ENCODE measurements at places on chromosomes 1 and 21.

DNA sequence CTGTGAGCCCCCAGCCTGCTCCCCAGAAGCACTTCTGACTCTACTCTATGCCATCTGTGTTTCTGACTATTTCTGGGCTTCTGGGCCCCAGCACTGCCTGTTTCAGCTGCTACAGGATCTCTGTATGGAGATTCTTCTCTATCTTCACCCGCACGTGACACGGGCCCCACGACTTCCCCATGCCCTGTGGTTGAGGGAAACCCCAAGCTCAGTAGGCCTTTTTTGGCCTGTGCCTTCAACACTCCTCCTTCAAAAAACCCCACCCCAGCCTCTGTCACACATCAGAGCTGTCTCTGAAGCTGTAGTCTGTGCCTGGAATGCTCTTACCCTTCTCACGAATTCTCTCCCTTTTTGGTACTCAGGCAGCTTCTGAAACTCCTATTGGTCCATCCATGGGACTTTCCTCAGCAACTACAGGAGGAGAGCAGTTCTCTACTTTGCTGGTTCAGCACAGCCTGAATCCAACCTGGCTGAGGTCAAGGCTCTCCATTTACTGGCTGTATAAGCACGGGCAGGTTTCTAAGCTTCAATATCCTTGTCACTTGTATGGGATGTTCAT, 2.0 kb upstream of the NID1 start:
- peaks cover 20% of the 10 kb centered on the region for H3K27me3 ChIP-seq
- no peak overlapping the region for H3K27ac ChIP-seq

- no peak for DNase-seq
- no peaks in the 10 kb centered on the region for H3K36me3 ChIP-seq
- no peak overlapping the region for H3K4me3 ChIP-seq
- H3K27ac ChIP-seq = no peak overlapping the region
Measured at GRCh38 chr1:59013276-59013927, 229.6 kb upstream of the JUN start.

- H3K36me3 ChIP-seq = peaks cover 37% of the 10 kb centered on the region
- peaks cover 27% of the 10 kb centered on the region for H3K4me1 ChIP-seq
- no peak for DNase-seq
- H3K27me3 ChIP-seq = no peaks in the 10 kb centered on the region
Measured at GRCh38 chr1:44783697-44784093, 4.3 kb downstream of the BEST4 start.

DNA sequence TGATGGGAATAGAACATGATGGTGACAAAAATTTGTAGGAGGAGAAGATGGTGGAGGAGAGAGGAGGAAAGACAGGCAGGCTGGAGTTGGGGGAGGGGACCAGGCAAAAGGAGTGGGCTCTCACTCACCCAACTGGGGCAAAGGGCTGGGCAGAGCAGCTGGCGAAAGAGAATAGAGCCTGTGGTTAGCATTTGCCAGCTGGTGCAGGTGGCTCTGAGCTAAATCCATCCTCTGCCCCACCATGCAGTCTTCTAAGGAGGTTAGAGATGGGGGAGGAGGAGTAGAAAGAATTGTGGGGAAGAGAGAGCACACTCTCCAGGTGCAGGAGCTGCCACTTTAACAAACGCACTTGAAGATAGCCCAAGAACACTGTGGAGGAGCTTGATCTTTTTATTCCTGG, 27.6 kb upstream of the SLAMF1 start:
- no peak overlapping the region for H3K27ac ChIP-seq
- peaks cover 17% of the 10 kb centered on the region for H3K4me1 ChIP-seq
- DNase-seq = no peak
- no peak overlapping the region for H3K4me3 ChIP-seq
- peaks cover 31% of the 10 kb centered on the region for H3K36me3 ChIP-seq

DNA sequence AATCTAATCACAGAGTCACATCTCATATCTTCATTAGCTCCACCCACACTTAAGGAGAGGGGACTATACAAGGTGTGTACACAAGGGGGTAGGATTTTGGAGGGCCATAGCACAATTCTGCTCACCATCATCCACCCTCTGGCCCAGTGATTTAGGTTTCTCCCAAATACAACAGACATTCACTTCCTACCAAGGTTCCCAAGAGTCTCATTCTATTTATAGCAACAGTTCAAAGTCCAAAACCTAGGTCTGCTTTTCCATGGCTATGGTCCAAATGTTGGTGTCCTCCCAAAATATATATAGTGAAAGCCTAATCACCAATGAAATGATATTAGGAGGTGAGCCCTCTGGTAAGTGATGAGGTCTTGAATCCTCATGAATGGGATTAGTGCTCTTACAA, 353.2 kb upstream of the PLD5 start:
- H3K4me3 ChIP-seq = no peak overlapping the region
- H3K36me3 ChIP-seq = peaks cover 3% of the 10 kb centered on the region
- no peak overlapping the region for H3K27ac ChIP-seq
- no peak for DNase-seq
- peaks cover 22% of the 10 kb centered on the region for H3K27me3 ChIP-seq

- H3K4me3 ChIP-seq = no peak overlapping the region
- no peaks in the 10 kb centered on the region for H3K27me3 ChIP-seq
- H3K27ac ChIP-seq = no peak overlapping the region
- H3K4me1 ChIP-seq = peaks cover 17% of the 10 kb centered on the region
Measured at GRCh38 chr1:33334081-33334552, 13.2 kb upstream of the A3GALT2 start.

GRCh38 chr1:93164816-93165215, 15.4 kb downstream of the TMED5 start:
- no peak overlapping the region for H3K4me3 ChIP-seq
- peaks cover 23% of the 10 kb centered on the region for H3K36me3 ChIP-seq
- no peaks in the 10 kb centered on the region for H3K27me3 ChIP-seq
- H3K4me1 ChIP-seq = peaks cover 40% of the 10 kb centered on the region
- DNase-seq = no peak
- peak overlapping the region; percentile 17 for H3K27ac ChIP-seq

DNA sequence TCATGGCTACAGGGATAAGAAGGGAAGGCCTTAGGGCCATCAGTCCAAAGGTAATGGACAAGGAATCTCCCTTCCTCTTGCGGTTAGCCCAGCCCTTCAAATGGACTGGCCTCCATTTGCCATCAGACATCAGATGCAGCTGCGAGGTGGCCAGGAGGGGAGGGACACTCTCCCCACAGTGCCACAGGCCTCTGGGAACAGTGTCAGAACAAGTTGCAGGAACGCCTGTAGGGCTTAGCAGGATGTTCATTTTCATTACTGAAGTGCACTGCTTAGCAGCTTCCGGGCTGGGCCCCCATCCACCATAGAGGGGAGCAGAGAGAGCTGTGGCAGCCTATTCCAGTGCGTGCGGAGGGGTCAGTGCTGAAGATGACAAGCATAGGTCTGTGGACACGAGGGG, 127.5 kb downstream of the GALNT2 start:
- DNase-seq = no peak
- no peak overlapping the region for H3K27ac ChIP-seq
- H3K4me3 ChIP-seq = no peak overlapping the region
- H3K4me1 ChIP-seq = peaks cover 17% of the 10 kb centered on the region
- peaks cover 4% of the 10 kb centered on the region for H3K36me3 ChIP-seq

GRCh38 chr1:26994787-26995517, 1.5 kb downstream of the TRNP1 start:
- H3K4me1 ChIP-seq = peaks cover 15% of the 10 kb centered on the region
- peaks cover 40% of the 10 kb centered on the region for H3K27me3 ChIP-seq
- DNase-seq = no peak
- H3K4me3 ChIP-seq = peak overlapping the region; percentile 65
- no peaks in the 10 kb centered on the region for H3K36me3 ChIP-seq

DNA sequence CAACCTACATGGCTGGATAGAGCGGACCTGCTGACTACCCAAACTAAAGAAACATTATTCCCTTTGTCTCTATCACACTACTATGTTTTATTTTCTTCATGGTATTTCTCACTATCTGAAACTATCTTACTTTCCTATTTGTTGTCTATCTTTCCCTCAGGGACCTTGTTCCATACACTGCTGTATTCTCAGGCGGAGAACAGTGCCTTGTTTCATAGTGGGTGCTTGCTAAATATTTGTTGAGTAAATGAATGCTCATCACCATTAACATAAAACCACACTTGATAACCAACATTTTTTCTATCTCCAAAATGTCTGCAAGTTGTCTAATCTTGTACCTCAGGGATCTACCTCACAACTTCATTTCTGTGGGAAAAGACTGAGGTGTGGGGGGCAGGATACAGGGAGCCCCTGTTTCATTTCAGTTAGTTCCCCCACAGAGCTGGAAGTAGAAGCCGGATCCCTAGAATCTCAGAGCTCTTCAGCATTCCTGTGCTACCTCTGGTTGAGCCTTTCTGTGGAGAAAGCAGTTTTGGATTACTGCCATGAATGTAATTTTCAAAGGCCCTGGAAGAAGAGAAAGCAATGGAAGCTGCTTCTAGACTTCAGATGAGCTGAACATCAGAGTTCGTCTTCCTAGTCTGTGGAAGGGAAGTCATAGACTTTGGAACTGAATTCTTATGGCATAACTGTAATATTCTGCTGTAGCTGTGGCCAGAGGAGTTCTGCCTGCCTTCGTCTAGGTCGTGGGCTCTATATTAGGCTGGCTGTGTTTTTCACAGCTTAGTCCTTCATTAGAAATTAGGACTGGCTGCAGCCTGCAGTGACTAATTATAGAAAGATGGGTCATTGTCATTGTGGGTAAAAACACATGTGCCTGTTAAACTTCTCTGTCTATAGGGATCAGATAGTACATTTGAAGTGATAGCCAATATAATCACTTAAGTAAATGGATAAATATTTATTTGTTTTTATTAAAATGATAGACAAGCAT, 293.2 kb upstream of the SGIP1 start:
- H3K4me1 ChIP-seq = no peaks in the 10 kb centered on the region
- no peak for DNase-seq
- no peak overlapping the region for H3K4me3 ChIP-seq
- peaks cover 24% of the 10 kb centered on the region for H3K27me3 ChIP-seq
- H3K36me3 ChIP-seq = no peaks in the 10 kb centered on the region

DNA sequence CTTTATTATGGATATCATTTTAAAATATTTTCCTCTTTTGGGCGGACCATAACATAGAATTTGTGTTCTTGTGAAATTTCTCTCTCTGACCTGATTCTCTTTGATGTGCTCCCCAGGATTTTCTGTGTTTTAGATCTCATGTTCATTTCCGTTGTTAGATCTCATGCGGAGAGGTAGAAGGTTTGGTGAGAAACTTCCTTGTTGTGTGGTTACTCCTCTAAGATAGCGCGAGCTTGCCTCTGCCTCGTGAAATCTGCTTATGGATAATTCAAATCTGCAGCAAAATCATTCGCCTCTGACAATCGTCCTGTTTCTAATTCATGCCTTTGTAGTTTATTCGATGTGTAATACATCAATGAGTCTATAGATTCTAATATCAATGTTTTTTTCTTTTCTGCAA, 580.4 kb downstream of the USP25 start:
- H3K27me3 ChIP-seq = no peaks in the 10 kb centered on the region
- no peak overlapping the region for H3K4me3 ChIP-seq
- H3K27ac ChIP-seq = no peak overlapping the region
- DNase-seq = no peak

DNA sequence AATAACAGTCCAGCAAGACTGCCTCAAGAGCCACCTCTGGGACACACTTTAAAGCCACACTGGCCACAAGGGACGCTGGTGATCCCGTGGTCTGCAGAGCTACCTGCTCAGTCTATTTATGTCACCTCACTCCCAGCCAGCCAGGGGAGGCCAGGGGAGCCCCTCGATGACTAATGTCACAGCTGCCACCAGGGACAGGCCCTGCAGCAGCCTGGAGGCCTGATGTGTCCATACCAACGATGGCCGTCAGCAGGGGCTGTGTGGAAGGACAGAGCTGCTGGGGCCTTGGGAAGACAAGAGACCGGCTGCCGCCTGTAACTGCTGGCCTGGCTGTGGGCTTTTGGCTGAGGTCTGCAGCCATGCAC, 71.0 kb downstream of the SIK1 start:
- no peaks in the 10 kb centered on the region for H3K27me3 ChIP-seq
- peaks cover 3% of the 10 kb centered on the region for H3K36me3 ChIP-seq

DNA sequence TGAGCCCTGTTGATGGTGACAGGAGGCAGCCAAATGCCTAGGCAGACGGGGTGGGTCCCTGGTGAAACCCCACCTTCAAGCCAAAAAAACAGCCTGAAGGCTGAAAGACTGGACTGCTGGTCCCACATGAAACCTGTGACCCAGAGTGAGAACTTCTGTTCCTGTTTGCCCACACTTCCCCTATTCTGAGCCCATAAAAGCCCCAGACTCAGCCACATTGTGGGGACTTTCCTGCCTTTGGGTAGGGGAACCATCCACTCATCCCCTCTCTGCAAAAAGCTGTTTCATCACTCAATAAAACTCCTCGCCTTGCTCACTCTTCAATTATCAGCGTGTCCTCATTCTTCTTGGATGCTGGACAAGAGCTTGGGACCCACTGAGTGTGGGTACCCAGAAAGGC, 25.2 kb downstream of the HTR6 start:
- peaks cover 29% of the 10 kb centered on the region for H3K4me1 ChIP-seq
- peaks cover 22% of the 10 kb centered on the region for H3K36me3 ChIP-seq
- H3K27ac ChIP-seq = peak overlapping the region; percentile 32
- peak overlapping the region; percentile 11 for H3K4me3 ChIP-seq

- no peaks in the 10 kb centered on the region for H3K4me1 ChIP-seq
- peaks cover 8% of the 10 kb centered on the region for H3K27me3 ChIP-seq
- no peak for DNase-seq
Measured at GRCh38 chr1:209384710-209385550, 198.6 kb upstream of the CAMK1G start.

DNA sequence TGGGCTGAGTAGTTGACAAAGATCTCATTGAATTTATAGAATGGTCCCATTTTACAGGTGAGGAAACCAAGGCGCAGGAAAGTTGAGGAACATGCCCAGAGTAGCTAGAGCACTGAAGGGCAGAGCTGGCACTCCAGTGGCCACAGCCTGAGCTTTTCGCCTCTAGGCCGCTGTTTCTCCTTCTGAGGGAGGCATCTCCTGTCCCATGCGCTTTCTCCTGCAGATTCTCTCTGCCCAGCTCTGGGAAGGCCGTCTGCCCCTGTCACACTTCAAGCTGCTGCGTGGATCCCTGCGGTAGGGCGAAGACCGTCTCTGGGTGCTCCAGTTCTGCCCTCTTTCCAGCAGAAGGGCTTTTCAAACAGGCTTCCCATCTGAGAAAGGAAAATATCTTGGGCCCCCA, 159.9 kb downstream of the ACTL8 start:
- H3K4me1 ChIP-seq = no peaks in the 10 kb centered on the region
- DNase-seq = no peak
- H3K36me3 ChIP-seq = no peaks in the 10 kb centered on the region
- no peak overlapping the region for H3K27ac ChIP-seq
- peaks cover 66% of the 10 kb centered on the region for H3K27me3 ChIP-seq

DNA sequence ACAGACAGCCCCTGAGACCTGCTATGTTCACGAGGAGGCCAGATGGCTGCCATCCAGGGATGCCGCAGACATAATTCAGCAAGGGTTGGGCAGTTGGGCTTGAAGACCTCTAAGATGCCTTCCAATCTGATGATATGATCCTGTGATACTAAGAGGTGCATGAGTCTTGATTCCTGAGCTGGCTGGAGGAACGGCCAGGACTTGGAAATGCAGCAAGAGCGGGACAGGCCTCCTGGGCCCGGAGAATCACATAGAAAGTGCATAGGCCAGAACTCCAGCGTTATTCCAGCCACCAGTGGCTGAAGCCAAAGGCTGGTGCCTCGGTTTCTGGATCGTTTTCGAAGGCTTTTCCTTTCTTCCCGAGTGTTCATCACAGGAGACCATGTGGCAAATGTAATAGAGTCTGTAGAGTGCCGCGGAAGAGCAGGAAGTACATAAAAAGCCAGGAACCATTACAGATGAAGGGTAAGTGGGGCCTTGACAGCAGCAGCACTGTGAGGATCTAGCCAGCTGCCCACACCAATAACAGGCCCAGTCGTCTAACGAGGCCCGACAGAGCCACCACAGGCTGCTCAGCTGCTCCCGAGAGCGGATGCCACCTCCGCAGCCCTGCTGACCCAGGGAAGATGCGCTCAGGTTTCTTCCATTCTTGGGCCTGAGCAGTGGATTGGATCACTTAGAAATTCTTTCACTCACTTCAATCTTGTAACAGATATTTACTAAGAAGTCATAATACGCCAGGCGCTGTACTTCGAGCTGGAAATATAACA, 14.0 kb upstream of the LHX4 start:
- H3K27me3 ChIP-seq = peaks cover 5% of the 10 kb centered on the region
- peak overlapping the region; percentile 26 for H3K27ac ChIP-seq
- no peaks in the 10 kb centered on the region for H3K36me3 ChIP-seq
